ENCODE measurements at places on chromosomes 4 and X. TPM values are rescaled to one million over a fixed set of nuclear protein-coding genes. Genes with fewer than 3 reads are reported as not detected.

Gene PCDH7
- total RNA-seq, result 40.8 TPM

- no peak overlapping the region for H3K4me3 ChIP-seq
- H3K36me3 ChIP-seq, result no peaks in the 10 kb centered on the region
- H3K27me3 ChIP-seq, result no peaks in the 10 kb centered on the region
- no peak overlapping the region for H3K27ac ChIP-seq
These were observed 11.1 kb upstream of the RS1 start for GRCh38 chrX:18682979-18683387.

- no peak overlapping the region for H3K27ac ChIP-seq
- H3K4me1 ChIP-seq, result no peaks in the 10 kb centered on the region
- no peaks in the 10 kb centered on the region for H3K27me3 ChIP-seq
These were observed 14.0 kb upstream of the GPKOW start for GRCh38 chrX:49137492-49137891.

Gene TEX13A
- not detected for total RNA-seq

Gene DACH2
- 0.16 TPM for total RNA-seq

Gene EFHC2
- total RNA-seq, result not detected

Gene C4orf51
- not detected for total RNA-seq

- no peaks in the 10 kb centered on the region for H3K27me3 ChIP-seq
- no peak for DNase-seq
- no peaks in the 10 kb centered on the region for H3K4me1 ChIP-seq
- no peak overlapping the region for H3K4me3 ChIP-seq
- H3K27ac ChIP-seq, result no peak overlapping the region
These were observed 114.3 kb downstream of the FBXW7 start for GRCh38 chr4:152421576-152421975.

Gene CFAP299
- not detected for total RNA-seq

GRCh38 chr4:87382116-87382515 lies 8.9 kb downstream of the HSD17B11 start:
- no peak for DNase-seq
- no peak overlapping the region for H3K4me3 ChIP-seq
- no peaks in the 10 kb centered on the region for H3K27me3 ChIP-seq
- H3K27ac ChIP-seq, result no peak overlapping the region
- H3K36me3 ChIP-seq, result no peaks in the 10 kb centered on the region

- no peaks in the 10 kb centered on the region for H3K4me1 ChIP-seq
- H3K4me3 ChIP-seq, result no peak overlapping the region
- no peak overlapping the region for H3K27ac ChIP-seq
- peak; percentile 32 for DNase-seq
- no peaks in the 10 kb centered on the region for H3K36me3 ChIP-seq
These were observed 11.2 kb upstream of the SYTL4 start for GRCh38 chrX:100743009-100743607.

Gene FHDC1
- total RNA-seq, result 1.7 TPM

DNA sequence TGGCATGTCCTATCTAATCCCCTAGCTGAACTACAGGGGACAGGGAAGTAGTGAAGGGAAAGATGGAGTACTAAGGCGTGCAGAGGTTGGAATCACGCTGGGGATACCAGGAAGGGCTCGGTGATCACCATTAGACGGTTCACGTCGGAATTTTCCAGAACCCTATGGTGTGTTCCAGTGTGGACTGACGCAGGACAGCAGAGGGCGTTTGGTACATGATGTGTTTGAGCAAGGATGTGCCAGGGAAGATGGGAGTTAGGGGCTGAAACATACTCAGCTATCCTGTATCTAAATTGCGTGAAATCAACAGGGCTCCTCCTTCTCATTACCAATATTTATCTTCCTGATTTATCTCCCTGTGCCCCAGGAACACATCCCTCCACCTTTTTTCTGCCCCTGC lies 33.7 kb downstream of the PRPS2 start:
- no peaks in the 10 kb centered on the region for H3K36me3 ChIP-seq
- peaks cover 3% of the 10 kb centered on the region for H3K4me1 ChIP-seq
- no peak overlapping the region for H3K4me3 ChIP-seq
- H3K27ac ChIP-seq, result no peak overlapping the region
- DNase-seq, result no peak
- H3K27me3 ChIP-seq, result no peaks in the 10 kb centered on the region

Gene HTN3
- total RNA-seq, result not detected

GRCh38 chr4:81494031-81494431 lies 22.3 kb upstream of the RASGEF1B start:
- no peaks in the 10 kb centered on the region for H3K27me3 ChIP-seq
- DNase-seq, result no peak
- H3K36me3 ChIP-seq, result no peaks in the 10 kb centered on the region
- no peaks in the 10 kb centered on the region for H3K4me1 ChIP-seq
- H3K27ac ChIP-seq, result no peak overlapping the region
- no peak overlapping the region for H3K4me3 ChIP-seq

DNA sequence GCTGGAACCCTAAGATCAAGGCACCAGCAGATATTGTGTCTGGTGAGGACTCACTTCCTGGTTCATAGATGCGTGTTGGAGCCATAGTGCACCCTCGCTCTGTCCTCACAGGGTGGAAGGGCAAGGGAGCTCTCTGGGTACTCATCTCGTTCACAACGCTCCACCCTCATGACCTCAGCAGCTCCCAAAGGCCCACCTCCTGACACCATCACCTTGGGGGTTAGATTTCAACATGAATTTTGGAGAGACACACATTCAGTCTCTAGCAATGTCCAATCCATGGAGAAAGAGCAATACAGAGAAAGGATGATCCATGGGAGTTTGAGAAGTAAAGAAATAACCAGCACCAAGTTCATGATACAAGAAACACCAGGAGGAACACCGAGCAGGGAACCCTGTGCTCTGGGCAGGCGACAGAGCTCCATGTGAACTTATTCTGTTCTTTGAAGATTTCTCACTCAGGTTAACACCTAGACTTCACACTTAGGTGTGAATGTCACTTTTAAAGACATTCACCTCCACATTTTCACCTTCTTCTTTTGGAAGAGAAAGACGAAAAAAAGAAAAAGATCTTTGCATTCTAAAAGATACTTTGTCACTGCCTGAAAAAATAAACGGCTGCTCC lies 171.8 kb upstream of the FAM9B start:
- no peaks in the 10 kb centered on the region for H3K4me1 ChIP-seq
- H3K4me3 ChIP-seq, result no peak overlapping the region
- H3K27me3 ChIP-seq, result no peaks in the 10 kb centered on the region
- no peaks in the 10 kb centered on the region for H3K36me3 ChIP-seq

Gene XAGE5
- total RNA-seq, result not detected

DNA sequence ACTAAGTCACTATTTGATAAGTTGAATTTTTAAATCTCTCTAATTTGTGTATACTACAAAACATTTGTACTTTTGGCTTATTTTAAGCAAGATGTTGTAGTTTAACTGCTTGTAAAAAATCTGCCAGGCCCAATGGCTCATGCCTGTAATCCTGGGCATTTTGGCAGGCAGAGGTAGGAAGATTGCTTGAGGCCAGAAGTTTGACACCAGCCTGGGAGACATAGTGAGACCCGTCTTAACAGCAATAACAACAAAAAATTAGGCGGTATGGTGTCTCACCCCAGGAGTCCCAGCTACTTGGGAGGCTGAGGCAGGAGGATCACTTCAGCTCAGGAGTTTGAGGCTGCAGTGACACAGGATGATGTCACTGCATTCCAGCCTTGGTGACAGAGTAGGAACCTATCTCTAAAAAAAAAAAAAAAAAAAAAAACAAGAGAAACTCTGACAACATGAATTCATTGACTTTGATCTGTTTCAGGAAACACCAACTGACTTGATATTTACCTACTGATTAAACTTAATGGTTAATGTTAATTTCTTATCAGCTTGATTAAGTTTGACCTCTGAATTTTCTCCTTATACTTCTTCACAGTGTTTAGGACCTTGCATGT lies 8.9 kb downstream of the FHIP1A start:
- peak overlapping the region; percentile 69 for H3K27ac ChIP-seq
- peaks cover 23% of the 10 kb centered on the region for H3K4me1 ChIP-seq
- H3K4me3 ChIP-seq, result no peak overlapping the region
- no peaks in the 10 kb centered on the region for H3K27me3 ChIP-seq
- peak; percentile 12 for DNase-seq

GRCh38 chr4:101724093-101724492 lies 66.4 kb upstream of the BANK1 start:
- no peak overlapping the region for H3K4me3 ChIP-seq
- no peaks in the 10 kb centered on the region for H3K27me3 ChIP-seq
- no peaks in the 10 kb centered on the region for H3K36me3 ChIP-seq

Gene SRPX
- 60.1 TPM for total RNA-seq

DNA sequence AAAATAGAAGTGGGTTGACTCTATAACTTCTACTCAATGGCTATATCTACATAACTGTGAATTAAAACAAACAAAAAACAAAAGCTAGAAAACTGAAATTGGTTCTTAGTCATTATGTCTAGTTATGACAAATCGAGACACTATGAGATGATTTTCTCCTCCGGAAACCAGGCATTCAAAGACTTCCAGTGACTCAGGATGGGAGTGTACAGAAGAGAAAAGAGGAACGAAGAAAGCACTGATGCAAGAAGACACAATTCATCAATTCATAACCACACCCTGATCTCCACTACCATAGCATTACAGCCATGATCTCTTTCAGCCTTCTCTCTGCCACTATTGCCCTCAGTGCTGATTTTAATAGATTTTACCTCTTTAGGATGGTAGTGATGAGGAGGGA lies 253.6 kb downstream of the CBLL2 start:
- peaks cover 2% of the 10 kb centered on the region for H3K4me1 ChIP-seq
- no peak overlapping the region for H3K4me3 ChIP-seq
- DNase-seq, result peak; percentile 67
- H3K36me3 ChIP-seq, result no peaks in the 10 kb centered on the region
- peak overlapping the region; percentile 26 for H3K27ac ChIP-seq

DNA sequence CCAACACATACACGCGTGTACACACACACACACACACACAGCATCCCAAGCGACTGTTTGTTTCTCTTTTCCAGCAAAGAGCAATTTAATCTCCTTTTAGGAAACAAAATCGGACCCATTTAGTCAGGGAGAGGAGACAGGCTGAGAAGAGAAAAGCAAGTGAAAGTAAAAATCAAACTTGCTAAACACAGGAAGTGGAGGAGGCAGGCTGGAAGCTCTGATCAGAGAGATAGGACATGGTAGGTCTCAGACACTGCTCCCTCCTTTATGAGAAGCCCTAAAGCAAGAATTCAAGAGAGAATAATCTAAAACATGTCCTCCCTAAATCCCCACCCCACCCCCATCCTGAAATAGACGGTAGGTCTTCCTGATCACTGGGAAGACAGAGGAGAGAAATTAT lies 62.3 kb downstream of the GPC3 start:
- H3K4me3 ChIP-seq, result no peak overlapping the region
- no peak overlapping the region for H3K27ac ChIP-seq
- no peaks in the 10 kb centered on the region for H3K4me1 ChIP-seq
- H3K36me3 ChIP-seq, result no peaks in the 10 kb centered on the region
- DNase-seq, result no peak
- no peaks in the 10 kb centered on the region for H3K27me3 ChIP-seq

GRCh38 chr4:75637176-75637575 lies 6.8 kb upstream of the CDKL2 start:
- H3K4me3 ChIP-seq, result no peak overlapping the region
- H3K27ac ChIP-seq, result no peak overlapping the region
- no peaks in the 10 kb centered on the region for H3K4me1 ChIP-seq
- DNase-seq, result peak; percentile 44

Gene C4orf50
- total RNA-seq, result 0.17 TPM

Gene EDA
- total RNA-seq, result 1.2 TPM

Gene CFI
- not detected for total RNA-seq

Gene DRP2
- 4.2 TPM for total RNA-seq

Gene CCDC160
- total RNA-seq, result 1.5 TPM

Gene FAM156B
- total RNA-seq, result 19.4 TPM

GRCh38 chr4:185920171-185920570 lies 108.2 kb upstream of the SORBS2 start:
- H3K36me3 ChIP-seq, result no peaks in the 10 kb centered on the region
- H3K27me3 ChIP-seq, result peaks cover 5% of the 10 kb centered on the region
- H3K4me3 ChIP-seq, result no peak overlapping the region
- peak; percentile 60 for DNase-seq
- no peak overlapping the region for H3K27ac ChIP-seq

Gene GAGE1
- total RNA-seq, result not detected

Gene CBR4
- 16.8 TPM for total RNA-seq

- no peaks in the 10 kb centered on the region for H3K4me1 ChIP-seq
- peak; percentile 12 for DNase-seq
- no peak overlapping the region for H3K27ac ChIP-seq
- no peak overlapping the region for H3K4me3 ChIP-seq
- H3K27me3 ChIP-seq, result no peaks in the 10 kb centered on the region
- no peaks in the 10 kb centered on the region for H3K36me3 ChIP-seq
These were observed 108.8 kb downstream of the TMA16 start for GRCh38 chr4:163603257-163603656.

Gene DSPP
- total RNA-seq, result not detected

DNA sequence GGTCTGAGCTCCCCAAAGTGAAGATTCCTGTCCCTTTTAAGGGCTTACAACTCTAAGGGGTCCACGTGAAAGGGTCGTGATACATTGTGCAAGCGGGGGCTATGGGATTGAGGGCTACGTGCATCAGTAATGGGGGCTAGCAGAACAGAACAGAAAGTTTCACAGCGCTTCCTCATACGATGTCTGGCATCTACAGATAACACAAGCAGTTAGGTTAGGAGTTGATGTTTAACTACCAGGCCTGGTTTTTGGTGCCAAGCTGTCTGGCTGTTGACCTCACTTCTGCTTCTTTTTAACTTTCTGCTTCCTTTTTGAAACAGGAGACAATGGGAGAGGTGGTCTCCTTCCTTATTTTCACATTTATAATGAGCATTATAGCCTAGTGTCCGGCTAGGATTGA lies 368.6 kb upstream of the CXorf51A start:
- no peaks in the 10 kb centered on the region for H3K4me1 ChIP-seq
- H3K4me3 ChIP-seq, result no peak overlapping the region
- H3K27ac ChIP-seq, result no peak overlapping the region
- no peak for DNase-seq

Gene STPG2
- not detected for total RNA-seq

- no peaks in the 10 kb centered on the region for H3K36me3 ChIP-seq
- no peaks in the 10 kb centered on the region for H3K4me1 ChIP-seq
- no peak for DNase-seq
- no peak overlapping the region for H3K27ac ChIP-seq
- no peaks in the 10 kb centered on the region for H3K27me3 ChIP-seq
These were observed 466.6 kb upstream of the PABPC4L start for GRCh38 chr4:134668237-134668636.

GRCh38 chrX:120739300-120739699 lies 109.4 kb upstream of the C1GALT1C1 start:
- peaks cover 21% of the 10 kb centered on the region for H3K4me1 ChIP-seq
- H3K27ac ChIP-seq, result no peak overlapping the region
- H3K4me3 ChIP-seq, result no peak overlapping the region
- H3K27me3 ChIP-seq, result no peaks in the 10 kb centered on the region
